Fibroblast of the conjunctiva (primary cell): ENCODE measurements at places on chromosomes 5 and 9.
A peak's percentile ranks its signal among the peaks of the same experiment; 100 is the strongest.

DNA sequence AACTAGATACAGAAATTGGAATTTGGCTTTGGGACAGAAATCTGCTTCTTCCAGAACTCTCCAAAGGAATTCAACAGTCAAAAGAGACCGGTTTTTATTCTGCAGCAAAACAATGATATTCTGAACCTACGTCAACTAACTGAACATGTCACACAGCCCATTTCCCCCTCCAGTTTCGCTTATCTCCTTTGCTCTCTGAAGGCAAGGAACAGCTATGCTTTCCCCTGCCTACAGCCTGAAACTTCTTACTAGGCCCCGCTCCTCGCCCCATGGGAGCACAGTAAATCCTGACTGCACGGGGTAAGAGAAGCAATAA lies 488 bp downstream of the SKIC3 start:
- no peak for DNase-seq

GRCh38 chr5:68303038-68303738 lies 87.6 kb downstream of the PIK3R1 start:
- DNase-seq: no peak

GRCh38 chr9:105116052-105116868 lies 128.2 kb upstream of the SLC44A1 start:
- no peak for DNase-seq

DNA sequence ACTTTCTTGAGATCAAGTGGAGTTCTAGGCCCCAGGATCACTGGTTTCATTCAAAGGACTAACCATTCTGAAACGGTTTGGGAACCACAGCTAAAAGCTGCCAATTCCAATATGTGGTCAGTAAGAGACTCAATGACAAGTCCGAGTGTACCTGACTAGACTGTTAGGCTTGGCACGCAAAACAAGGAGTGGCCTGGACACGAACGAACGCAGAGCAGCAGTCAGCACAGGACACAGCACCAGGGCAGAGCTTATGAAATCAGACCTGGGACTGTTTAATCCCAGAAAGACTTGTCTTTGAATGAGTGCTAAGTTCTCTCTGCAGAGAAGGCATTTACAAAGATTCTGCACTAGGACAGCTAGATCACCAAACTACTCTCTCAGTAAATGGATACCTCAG lies 213.8 kb downstream of the GAPVD1 start:
- DNase-seq: no peak

- no peak for DNase-seq
These were observed 33.9 kb upstream of the AOPEP start for GRCh38 chr9:94692601-94693000.

GRCh38 chr9:88418025-88418424 lies 29.8 kb downstream of the SPIN1 start:
- DNase-seq: no peak

DNA sequence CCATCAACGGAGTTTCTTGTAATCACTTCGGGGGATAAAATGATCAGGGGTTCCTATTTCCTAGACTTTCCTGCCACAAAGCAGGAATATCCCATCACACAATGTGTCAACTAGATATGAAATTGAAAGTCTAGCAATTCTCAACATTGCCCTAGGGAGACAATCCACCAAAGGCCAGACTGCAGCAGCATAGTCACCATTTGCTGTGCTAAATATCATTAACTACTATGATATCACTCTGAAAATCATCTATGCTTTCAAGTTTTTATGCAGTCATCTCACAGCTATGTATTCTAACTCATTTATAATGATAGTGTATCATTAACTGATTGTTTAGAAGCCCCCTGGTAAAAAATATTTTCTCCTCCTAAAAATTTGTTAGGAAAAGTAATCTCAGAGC lies 342.6 kb upstream of the CDH6 start:
- DNase-seq: no peak

GRCh38 chr9:127812936-127813675 lies 10.4 kb downstream of the FPGS start:
- no peak for DNase-seq

DNA sequence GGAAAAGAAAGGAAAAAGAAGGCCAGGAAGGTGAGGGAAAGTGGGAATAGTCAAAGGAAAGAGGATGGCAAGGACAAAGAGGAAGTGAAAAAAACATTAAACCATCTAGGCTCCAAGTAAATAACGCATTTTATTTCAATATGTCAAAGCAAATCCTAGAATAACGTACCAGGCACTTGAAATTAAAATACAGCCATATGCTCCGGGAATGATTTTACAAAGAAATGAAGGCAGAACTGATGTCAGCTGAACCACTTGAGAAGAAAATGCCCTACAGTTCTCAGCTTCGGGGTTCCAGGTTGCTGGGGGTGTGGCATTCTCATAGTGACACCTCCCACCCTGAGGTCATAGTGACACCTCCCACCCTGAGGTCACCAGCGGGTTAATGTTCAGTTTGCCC lies 281.6 kb downstream of the SEMA5A start:
- no peak for DNase-seq

- no peak for DNase-seq
These were observed 42.1 kb downstream of the OTULIN start for GRCh38 chr5:14706615-14707021.

GRCh38 chr9:94002316-94003140 lies 47.4 kb upstream of the BARX1 start:
- DNase-seq: peak; percentile 22

DNA sequence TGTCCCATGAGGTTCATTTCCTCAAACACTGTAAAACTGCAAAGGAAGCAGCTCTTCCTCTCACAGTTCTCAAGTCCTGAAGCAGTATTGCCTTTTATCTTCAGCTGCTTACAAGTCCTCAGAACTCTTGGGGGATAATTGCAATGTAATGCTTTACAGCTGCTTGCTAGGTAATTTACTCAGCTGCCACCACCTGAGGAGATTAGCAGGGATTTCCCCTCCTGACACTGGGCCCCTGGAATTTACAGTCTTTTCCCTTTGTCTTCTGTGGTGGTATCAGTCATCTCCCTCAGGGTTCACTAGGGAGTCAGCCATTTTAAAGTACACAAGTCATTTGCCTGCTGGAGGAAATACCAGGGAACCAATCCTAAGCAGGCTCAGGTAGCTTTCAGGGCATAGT lies 754.3 kb upstream of the GRAMD2B start:
- no peak for DNase-seq

DNA sequence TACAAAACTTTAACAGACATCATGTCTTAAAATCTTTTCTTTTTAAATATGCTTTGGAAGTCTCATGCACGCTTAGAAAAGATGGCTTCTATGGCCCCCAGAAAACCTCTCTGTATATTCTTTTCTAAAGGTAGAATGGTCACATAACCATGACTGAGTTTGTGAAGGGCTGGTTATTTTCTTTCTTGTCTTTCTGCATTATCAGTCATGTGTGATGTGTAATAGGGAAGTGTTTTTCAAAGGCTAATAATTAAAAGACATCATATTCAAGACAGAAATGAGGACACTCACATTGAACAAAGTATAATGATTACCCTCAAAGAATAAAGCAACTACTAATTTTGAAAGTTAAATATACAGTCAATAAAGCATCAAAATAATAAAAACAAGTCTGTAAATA lies 253.4 kb downstream of the TRPM3 start:
- no peak for DNase-seq

DNA sequence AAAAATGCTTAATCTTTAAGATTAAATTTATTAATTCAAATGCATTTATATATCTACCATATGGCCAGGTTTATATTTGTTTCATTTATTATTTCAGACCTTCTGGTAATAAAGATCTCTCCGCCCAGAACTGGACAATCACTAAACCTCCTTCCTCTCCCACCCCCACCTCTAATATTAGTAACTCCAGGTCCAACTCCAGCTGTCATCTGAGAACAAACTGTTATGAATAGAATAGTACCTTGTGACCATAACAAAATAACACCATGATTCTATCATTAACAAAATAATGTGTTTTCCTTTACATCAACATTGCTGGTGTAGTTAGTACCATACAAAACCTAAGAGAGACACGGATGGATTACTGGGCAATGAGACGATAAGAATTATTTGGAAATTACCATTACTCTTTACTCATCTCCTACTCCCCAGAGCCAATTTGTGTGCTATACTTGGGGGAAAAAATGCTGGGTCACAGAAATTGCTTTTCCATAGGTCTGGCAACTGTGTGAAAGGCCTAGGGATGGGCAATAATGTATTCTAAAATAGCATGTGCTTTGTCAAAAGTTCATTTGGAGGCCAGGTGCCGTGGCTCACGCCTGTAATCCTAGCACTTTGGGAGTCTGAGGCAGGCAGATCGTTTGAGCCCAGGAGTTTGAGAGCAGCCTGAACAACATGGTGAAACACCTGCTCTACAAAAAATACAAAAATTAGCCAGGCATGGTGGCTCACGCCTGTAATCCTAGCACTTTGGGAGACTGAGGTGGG lies 186.1 kb downstream of the ENC1 start:
- DNase-seq: no peak

DNA sequence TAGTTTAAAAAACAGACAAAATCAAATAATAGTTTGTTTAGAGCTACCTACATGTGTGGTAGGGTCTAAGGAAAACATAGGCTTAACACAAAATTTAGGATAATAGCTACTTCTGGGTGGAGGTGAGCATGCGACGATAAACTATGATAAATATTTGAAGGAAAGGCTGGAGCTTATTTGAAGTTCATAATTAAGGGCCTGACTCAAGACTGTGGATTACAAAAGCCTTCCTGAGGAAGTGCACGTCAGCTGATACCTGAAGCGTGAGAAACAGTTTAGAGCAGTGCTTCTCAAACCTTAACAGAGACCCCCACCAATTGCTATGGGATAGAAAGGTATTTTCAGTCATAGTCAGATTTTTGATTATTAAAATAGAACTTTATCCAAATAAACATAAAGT lies 20.4 kb upstream of the UBLCP1 start:
- DNase-seq: no peak

- no peak for DNase-seq
These were observed 398.8 kb downstream of the NFIB start for GRCh38 chr9:13915131-13915530.

GRCh38 chr9:70112981-70113380 lies 69.3 kb downstream of the MAMDC2 start:
- DNase-seq: no peak

DNA sequence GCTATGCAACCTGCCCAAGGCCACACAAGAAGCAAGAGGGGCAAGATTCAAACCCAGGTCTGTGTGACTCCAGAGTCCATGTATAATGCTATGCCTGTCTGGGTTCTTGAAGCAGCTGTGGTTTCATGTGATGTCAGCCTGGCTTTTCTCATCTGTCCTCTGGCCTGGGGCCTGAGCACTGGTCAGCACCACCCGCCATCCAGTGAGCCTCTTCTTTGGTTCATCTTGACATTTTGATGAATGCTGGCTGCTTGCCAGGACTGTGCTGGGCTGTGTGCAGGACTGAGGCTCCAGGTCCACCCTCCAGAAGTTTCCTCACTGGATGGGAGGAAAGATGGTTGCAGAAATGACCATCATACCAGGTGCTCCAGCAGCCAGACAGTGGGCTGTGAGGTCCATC lies 61.5 kb downstream of the TSTD2 start:
- DNase-seq: no peak

GRCh38 chr9:94874316-94874715 lies 147.8 kb downstream of the AOPEP start:
- DNase-seq: no peak

GRCh38 chr9:3173374-3173773 lies 329.5 kb upstream of the PUM3 start:
- no peak for DNase-seq

DNA sequence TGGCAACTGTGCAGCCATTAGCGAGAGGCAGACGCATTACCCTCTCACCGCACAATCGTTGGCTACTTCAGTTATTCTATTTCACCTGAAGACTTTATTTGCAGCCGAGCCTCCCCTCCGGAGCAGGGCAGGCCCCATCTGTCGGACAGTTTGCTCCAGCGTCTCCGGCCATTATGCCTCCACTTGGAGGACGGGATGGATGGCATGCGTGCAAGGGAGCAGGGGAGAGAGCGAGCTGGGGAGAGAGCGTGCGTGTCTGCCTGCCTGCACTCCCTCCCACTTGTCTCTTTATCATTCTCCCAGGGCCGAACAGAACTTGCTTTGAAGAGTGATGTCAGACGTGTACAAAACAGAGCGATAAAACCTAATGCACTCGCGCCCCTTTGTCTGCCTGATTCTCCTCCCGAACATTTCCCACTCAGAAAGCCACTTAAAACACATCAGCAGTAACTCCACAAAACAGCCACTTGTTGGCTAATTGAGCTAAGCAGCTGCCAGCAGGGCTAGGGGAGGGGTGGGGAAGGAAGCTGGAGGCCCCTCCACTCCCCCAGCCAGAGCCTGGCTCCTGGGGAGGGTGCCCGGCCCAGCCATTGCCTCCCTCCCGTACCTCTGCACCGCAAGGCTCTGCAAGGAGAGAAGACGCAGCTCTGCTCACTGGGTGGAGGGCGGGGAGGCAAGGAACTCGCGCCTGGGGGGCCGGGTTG lies 43.4 kb upstream of the FUBP3 start:
- no peak for DNase-seq

GRCh38 chr9:131264231-131264630 lies 12.1 kb downstream of the FAM78A start:
- DNase-seq: no peak

GRCh38 chr5:116038817-116039216 lies 6.5 kb downstream of the ARL14EPL start:
- no peak for DNase-seq

GRCh38 chr5:175015028-175015685 lies 290.8 kb downstream of the MSX2 start:
- DNase-seq: no peak

- DNase-seq: no peak
These were observed 80.8 kb downstream of the TLR4 start for GRCh38 chr9:117784996-117785395.

- DNase-seq: peak; percentile 24
These were observed 92.6 kb upstream of the GAS1 start for GRCh38 chr9:87039809-87040392.

GRCh38 chr9:135342206-135343130 lies 137.1 kb upstream of the PPP1R26 start:
- no peak for DNase-seq

DNA sequence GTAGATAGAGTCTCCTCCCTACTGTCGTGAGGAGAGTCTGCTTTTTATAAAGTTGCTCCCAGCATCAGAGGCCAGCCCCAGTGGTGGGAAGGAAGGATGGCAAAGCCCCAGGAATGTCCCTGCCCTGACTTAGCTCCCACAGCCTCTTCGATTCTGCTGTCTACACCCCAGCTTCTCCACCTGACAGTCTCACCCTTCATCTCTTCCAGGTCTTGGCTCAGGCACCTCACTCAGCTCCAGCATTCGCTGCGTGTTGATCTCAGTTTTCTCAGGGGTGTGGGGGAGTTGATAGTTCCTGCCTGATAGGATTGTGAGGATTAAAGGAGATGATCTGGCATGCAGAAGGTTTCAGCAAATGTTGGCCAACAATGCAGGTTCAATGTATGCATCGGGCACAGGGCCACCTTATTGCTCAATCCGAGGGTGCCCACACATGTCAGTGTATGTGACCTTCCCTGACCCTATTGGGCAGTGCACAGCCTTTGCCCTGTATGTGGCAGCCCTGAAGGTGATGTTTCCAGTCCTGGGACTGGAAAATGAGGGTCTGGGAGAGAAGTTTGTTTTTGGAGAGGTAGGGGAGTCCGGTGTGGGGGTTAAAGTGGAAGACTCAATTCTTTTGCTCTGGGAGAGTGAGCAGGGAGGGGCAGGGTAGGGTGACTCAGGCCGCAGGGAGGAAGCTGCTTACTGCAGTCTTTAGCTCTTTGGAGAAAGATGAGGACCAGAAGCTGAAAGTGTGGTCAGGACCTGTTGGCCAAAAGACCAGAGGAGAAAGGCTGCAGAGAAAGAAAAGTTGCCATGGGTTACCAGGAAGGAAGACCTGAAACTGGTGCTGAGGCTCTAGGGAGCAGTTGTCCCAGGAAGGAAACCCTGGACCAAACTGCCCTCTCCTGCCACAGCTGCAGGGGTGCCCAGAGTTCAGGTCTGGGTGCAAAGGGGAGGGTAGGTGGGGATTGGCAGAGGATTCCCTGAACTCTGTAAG lies 153.2 kb downstream of the MACROH2A1 start:
- DNase-seq: no peak
